ENCODE measurements at places on chromosomes 7 and 10. TPM values are rescaled to one million over a fixed set of nuclear protein-coding genes. Genes with fewer than 3 reads are reported as not detected.

The TAS2R41 gene
- not detected for polyA plus RNA-seq

The PTF1A gene
- not detected for polyA plus RNA-seq

The GIMAP6 gene
- 4.6 TPM for polyA plus RNA-seq

The CPA4 gene
- not detected for polyA plus RNA-seq

The RALA gene
- 36.0 TPM for polyA plus RNA-seq

The SPDYE2 gene
- polyA plus RNA-seq: 1.2 TPM

The TUBAL3 gene
- polyA plus RNA-seq: not detected

The SH2D4B gene
- not detected for polyA plus RNA-seq

Data from IgD-negative memory B cell (primary cell).